NCI-H526 treated with DMSO at 0.1 percent for 48 hours (cell line): ENCODE measurements at places on chromosomes 16 and 17.

DNA sequence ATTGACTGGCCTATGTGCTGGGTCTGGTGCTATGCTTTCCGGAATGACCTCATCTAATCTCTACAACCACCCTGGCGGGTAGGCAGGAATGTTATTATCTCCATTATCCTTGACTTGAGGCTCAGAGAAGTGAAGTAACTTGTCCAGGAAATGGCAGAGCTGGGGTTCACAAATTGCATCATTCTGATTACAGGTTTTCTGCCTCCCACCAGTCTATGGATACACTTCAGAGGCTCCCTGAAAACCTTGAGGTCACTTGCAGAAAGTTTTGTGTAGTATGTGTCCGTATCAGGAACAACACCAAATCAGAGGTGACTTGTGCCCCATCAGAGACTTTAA, 19.1 kb downstream of the NOD2 start:
- DNase-seq: no peak

- no peak for DNase-seq
Measured at GRCh38 chr17:19270704-19271611, 33.8 kb downstream of the EPN2 start.

DNA sequence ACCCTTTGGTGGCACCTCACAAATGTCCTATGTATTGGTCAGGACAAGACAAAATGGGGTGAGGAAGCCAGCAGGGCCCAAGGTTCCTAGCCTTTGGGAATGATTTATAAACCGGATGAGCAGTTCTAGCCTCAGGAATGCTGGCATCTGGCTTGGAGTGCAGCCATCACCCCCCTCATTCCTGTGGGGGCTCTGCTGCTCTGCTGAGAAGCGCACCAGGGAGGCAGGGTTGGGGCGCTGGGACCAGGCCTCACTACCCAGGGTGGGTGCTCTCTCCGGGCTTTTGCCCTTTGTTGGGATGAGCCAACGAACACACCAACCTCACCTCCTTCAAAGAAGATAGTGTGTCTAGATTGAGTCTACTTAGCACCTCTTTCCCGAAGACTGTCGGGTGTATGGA, 39.2 kb downstream of the TMEM11 start:
- DNase-seq: no peak

DNA sequence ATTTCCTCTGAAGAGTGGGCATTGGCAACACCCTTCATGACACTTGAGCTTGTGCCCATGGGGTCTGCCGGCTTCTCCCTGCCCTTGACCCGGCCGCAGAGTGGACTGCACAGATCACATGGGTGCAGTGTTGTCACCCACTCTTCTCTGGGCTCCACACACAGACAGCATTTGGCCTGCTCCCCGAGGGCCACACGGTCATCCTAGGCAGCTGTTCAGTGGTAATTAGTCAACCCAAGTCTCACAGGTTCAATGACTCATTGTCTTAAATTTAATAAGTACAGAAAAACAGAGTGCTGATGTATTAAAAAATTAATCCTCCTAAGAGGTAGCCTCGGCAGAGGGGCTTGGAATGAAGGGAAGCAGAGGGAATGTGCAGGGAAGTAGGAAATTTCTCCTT, 204.8 kb downstream of the MSI2 start:
- no peak for DNase-seq

- DNase-seq: no peak
Measured at GRCh38 chr16:8959921-8960787, 3.6 kb downstream of the USP7 start.

GRCh38 chr17:79993390-79994227, 42.1 kb downstream of the TBC1D16 start:
- DNase-seq: peak; percentile 40

GRCh38 chr17:52242268-52242667, 83.8 kb upstream of the CA10 start:
- no peak for DNase-seq

- DNase-seq: no peak
Measured at GRCh38 chr16:10756574-10756973, 12.9 kb downstream of the NUBP1 start.

DNA sequence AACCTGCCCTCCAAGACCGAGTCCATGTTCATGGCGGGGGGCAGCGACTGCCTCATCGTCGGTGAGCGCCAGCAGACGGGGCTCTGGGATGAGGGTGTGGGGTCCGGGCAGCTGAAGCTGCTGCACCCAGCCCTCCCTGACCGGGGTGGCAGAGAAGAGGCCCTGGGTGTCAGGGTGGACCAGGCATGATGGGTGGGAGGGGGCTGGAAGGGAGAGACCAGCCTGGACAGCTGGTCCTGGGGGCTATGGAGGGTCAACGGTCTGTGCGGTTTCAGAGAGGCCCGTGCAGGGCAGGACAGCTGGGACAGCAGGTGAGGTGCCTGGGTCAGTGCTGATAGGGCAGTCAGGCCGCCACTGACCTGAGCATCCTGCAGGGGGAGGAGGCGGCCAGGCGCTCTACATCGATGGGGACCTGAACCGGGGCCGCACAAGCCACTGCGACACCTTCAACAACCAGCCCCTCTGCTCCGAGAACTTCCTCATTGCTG, 13.3 kb upstream of the ATP6V0C start:
- DNase-seq: no peak

GRCh38 chr16:53541326-53541725, 38.3 kb upstream of the AKTIP start:
- DNase-seq: no peak

DNA sequence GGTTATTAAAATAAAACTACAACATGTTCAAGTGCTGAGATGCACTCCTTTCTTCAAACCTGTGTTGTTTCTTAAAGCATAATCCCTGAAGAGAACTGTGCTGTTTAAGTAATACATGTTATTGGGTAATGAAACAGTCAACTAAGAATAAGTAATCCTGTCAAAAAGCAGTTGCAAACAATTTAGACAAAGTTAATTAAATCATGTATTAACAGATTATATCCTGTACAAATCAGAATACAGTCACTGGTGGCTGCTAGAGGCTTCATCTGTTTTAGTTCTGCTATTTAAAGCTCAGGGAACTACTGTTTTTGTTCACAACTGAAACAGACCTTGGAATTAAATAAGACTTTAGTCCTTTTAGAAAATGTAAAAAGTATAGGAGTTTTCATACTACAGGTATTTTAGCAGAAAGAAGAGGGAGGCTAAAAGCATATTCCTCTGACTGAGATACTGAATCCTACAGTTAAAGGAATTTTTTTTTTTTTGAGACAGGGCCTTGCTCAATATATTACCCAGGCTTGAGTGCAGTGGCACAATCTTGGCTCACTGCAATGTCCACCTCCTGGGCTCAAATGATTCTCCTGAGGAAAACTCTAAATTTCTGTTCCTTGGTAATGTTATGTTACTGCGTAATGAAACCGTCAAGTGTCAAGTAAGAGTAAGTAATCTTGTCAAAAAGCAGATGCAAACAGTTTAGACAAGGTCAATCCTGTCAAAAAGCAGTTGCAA, 27.3 kb upstream of the ITGA2B start:
- DNase-seq: no peak

DNA sequence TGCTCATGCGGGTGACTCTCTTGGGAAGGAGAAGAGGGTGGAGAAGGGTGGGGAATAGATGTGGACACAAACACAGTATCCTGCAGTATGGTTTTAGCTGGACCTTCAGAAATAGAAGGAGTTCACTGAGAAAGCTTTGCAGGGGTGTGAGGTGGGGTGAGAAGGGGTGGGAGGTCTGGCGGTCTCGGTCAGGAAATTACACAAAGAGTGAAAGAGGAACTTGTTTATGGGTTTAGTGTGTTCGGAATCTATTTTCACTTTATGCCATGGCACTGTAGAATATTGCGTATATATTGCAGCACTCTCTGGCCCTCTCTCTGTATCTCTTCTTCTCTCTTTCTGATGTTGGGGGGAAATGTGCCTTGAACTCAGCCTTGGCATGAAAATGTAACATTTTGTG, 148.2 kb upstream of the GOT2 start:
- DNase-seq: no peak

GRCh38 chr16:9463461-9463860, 372.0 kb downstream of the HAPSTR1 start:
- no peak for DNase-seq
